ENCODE measurements at places on chromosomes 5 and 9. TPM values are rescaled to one million over a fixed set of nuclear protein-coding genes. Genes with fewer than 3 reads are reported as not detected.
A peak's percentile ranks its signal among the peaks of the same experiment; 100 is the strongest.

Gene TBC1D9B
- 38.0 TPM for polyA plus RNA-seq

Gene GARNL3
- 0.41 TPM for polyA plus RNA-seq

Gene IFNB1
- polyA plus RNA-seq, result not detected

Gene PIP5K1B
- polyA plus RNA-seq, result 0.25 TPM

Gene SCGB3A1
- not detected for polyA plus RNA-seq

Gene NRG2
- polyA plus RNA-seq, result 0.15 TPM

DNA sequence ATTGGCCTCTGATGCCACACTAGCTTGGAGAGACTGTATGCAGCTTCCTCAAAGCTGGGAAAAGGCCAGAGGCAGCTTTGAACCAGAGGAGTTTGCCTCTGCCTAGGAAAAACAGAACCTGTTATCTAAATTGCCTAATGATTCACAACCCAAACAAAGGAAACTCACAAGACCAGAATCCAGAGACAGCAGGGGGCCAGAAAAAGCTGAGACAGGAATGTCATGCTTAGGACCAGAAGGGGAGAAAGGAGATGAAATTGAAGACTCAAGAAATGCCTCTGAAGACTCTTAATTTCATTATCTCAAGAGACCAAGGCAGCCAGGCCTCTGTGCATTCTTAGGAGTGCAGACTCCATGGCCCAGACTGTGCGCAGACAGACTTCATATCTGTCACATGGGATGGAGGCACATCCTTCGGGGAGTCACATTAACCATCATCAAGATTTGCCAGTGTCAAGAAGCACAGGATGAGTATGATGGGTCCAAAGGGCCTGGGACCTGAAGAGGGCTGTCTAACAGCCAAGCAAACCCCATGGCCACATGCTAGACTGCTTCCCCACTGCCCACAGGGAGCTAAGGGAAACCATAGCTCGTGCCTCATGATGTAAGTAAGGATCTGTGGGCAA is 57.3 kb downstream of the ARSB start:
- DNase-seq, result no peak

DNA sequence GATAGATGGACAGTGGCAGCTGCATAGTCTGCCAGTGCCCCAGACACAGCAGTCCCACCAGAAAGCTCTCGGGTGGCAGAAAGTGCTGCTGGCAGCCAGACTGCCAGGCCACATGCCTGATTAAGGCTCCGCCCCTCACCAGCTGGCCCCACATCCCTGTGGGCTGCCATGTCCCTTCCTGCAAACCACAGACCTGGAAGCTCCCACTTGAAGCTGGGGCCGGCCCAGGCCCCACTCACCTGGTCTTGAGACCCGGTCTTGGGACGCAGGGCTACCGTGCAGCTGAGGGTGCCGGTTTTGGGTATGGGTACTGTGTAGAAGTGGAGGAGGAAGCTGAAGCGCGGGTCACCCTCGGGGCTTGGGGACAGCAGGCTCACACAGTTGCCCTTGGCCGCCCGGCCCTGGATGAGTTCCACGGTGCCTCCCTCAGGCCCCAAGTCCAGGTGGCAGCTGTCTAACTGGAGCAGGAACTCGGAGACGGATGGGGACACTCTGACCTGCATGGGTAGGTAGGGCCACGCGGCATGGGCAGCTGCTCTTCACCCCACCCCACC is 15.3 kb downstream of the FPGS start:
- DNase-seq, result no peak

DNA sequence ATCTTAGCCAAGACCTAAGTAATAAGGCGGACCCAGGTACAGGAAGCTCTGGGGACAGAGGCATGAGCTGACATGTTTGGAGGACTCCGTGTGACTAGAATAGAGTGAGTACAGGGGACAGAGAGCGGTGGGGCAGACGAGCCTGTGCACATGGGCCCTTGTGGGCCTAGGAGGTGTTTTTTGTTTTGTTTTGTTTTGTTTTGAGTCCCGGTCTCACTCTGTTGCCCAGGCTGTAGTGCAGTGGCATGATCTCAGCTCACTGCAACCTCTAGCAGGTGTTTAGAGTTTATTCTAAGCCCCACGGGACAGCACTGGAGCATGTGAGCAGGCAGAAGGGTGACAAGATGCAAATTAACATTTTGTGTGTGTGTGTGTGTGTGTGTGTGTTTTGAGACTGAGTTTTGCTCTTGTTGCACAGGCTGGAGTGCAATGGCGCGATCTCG is 3.1 kb upstream of the EEIG1 start:
- no peak for DNase-seq

DNA sequence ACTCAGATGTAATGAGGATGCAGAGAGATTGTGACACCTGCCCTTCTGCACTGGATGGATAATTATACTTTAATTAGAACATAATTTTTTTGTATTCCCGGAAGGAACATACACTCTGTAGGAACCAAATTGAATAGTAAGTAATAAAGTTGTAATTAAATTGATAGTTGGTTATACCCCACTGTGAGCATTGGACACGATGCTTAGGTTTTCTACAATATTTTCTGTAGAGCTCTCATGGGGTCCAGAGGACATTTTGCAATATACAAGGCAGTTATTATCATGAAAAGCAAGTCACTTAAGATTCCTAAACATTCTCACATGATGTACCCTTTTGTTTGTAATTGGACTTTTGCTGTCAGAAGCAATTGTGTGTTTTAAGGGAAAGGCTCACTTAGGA is 63.4 kb downstream of the DIRAS2 start:
- no peak for DNase-seq

- DNase-seq, result no peak
These were observed 23.1 kb upstream of the MVB12B start for GRCh38 chr9:126303488-126303887.

- DNase-seq, result no peak
These were observed 41.0 kb upstream of the SLC12A7 start for GRCh38 chr5:1152771-1153282.

DNA sequence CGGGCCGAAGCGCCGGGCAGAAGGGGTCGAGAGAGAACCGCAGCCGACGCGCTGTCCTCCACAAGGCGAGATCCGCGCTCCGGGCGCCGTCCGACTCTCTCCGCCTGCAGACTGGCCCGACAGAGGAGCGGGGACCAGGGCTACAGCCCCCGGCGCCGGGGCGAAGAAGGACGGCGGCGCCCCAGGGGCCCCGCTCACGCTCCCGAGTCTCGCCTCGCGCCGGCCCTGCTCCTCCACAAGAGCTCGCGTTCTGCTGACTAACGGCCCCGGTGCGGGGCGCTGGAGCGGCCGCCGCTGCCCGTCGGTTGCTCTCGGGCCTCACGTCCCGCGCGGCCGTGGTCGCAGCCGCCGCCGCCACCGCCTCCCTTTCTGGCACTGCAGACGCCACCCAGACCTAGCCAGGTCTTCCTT is 338 bp downstream of the ABHD17B start:
- no peak for DNase-seq

DNA sequence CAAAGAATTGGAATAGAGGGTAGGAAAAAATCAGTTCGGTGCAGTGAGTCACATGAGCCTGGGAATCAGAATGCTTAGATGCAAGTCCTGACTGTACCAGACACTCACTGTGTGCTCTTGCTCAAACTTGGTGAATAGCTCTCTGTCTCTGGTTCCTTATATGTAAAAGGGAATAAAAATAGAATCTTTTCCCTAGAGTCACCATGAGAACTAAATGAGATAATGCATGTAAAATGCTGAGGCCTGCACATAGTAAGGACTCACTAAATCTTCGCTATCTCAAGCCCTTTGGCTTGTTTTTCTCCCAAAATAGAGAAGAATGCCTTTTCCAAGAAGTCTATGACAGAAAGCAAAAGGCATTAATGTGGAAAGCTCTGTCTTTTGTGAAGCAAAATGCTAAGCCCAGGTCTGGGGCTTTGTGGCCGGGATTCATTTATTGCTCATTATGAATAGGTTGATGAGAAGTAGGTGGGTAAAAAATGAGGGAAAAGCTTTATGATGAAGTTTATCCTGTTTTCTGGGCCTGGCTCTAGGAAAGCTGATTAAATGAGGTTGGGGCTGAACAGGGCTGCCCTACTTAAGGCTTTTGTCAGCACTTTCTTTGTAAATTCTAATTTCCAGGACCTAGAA is 483.3 kb downstream of the DMAC1 start:
- DNase-seq, result no peak

DNA sequence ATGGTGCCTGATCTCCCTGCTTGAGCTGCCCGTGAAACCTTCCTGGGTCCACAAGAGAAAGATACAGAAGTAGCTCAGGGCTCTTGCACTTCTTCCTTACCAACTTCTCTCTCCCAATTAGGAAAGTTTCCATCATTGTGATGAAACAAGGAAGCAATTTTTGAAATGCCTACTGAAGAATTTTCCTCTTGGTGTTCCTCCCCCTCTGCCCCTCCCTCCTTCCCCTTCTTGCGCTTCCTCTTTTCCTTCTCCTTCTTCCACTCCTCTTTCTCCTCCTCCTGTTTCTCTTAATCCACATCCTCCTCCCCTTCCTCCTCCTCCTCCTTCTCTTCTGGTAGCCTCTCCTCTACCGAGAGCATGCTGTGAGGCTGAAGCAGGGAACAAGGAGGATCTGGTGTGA is 36.3 kb upstream of the OTULINL start:
- no peak for DNase-seq

DNA sequence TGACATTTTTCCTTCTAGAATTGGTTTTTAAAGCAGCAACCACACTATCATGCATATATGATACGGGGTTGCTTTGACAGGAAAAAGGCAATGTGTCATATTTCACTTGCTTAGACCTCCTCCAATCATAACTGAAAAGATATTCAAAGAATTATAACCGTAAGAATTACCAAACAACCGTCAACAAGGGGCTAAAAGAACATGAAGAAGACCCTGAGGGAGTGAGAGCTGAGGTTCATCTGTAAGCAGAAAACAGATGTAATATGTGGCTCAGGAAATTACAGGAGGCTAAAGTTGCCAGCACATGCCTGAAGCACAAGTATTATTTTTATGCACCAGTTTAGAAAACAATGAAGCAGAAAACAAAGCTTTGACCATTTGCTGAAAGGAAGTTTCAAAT is 78.9 kb downstream of the APBA1 start:
- no peak for DNase-seq

- no peak for DNase-seq
These were observed 99.8 kb downstream of the TLE4 start for GRCh38 chr9:79671558-79671957.

DNA sequence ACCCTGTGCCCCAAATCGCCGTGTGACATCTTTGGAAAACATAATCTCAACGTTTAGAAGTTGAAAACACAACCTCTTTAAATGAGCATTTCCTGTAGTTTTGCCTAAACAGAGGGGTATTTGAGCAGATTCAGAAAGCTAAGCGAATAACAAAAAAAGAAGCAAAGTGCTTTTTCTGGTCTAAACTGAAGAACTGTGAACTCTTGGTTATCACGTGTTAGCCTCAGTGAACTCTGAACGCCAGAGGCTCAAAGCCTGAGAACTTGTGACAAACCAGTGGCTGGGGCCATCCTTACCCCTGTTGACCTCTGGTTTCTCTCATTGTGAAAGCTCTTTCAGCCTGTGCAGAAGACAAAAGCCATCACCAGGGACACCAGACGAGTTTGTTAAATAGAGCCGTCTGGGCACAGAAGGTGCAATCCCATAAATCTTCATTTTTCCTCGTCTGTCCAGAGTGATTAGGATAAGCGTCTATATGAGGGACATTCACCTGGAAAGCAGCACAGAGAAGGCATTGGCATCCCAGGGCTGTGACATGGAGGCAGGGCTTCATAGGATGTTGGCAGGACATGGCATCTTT is 61.4 kb upstream of the ICE1 start:
- no peak for DNase-seq

- DNase-seq, result no peak
These were observed 132.4 kb upstream of the OTULINL start for GRCh38 chr5:14449052-14449661.

GRCh38 chr5:118310401-118310800 is 677.9 kb downstream of the DTWD2 start:
- DNase-seq, result no peak

- DNase-seq, result no peak
These were observed 500.0 kb downstream of the PTPRD start for GRCh38 chr9:10112798-10113197.

DNA sequence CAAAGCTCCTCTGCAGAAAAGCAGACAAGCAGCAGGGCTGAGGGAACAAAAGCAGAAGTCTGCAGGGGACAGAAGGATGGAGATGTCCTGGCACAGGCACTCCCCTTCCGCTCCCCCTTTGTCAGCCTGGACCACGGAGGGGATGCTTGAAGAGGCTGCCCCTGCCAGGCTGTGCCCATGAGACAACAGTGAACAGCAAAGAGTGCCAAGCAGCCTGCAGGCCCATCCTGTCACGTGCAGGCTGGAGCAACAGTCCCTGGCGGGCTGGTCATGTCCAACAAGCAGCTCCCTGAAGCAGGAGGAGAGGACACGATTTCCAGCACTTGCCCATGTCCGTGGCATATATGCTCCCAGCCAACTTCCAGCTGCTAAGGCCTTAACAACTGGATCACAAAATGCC is 132.3 kb downstream of the IRX2 start:
- no peak for DNase-seq

- no peak for DNase-seq
These were observed 4.5 kb upstream of the CDK7 start for GRCh38 chr5:69230181-69230580.

DNA sequence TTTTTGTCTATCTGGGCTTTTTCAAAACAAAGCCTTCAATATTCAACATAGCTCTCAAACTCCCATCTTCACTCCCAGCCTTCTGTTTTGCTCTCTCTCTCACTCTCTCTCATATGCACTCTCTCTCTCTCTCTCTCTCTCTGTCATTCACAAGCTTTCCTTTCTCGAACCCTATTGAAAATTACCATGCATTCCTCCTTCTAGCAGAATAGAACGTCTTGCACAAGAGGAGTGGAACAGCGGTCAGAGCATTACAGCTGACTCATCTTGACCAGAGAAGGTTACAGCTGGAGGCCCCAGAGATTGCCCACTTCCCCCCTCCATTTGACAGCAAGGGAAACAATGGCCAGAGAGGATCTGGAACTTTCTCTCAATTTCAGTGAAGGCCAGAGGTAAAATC is 51.0 kb upstream of the LIFR start:
- no peak for DNase-seq

- DNase-seq, result no peak
These were observed 309.6 kb downstream of the EPB41L4A start for GRCh38 chr5:112109331-112110007.

DNA sequence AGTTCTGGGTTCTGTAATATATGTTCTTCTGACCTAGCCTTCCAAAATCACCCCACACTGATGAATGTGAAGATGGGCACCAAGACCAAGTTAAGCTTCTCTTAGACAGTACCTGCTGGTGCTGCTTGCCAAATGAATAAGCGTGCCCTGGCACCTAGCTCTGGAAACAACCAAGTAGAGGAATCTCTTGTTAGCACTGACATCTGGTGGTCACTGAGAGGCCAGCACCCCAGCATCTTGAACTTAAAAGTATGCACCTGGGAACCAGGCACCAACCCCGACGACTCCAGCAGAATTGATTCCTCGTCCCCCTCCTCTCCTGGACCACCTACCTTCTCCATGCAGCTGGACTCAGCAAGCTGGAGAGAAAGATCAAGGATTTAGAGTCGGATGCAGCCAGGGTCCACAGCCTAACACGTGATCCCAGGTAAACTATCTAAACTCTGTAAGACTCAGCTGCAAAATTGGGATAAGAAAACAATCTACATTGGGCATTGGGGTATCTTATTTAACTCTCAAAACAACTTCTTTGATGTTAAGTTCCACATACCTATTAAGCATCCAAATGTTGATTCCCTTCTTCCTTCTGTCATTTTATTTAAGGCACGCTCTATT is 89.8 kb downstream of the SLC1A3 start:
- DNase-seq, result peak; percentile 12

Measured in CD4-positive, alpha-beta memory T cell (primary cell).